ENCODE measurements at places on chromosomes 1 and 21. TPM values are rescaled to one million over a fixed set of nuclear protein-coding genes. Genes with fewer than 3 reads are reported as not detected.

The RRP1 gene
- total RNA-seq: 13.9 TPM

The KRTAP13-2 gene
- total RNA-seq: not detected

The NLRP3 gene
- total RNA-seq: 0.82 TPM

The ZZZ3 gene
- total RNA-seq: 134 TPM

The CACNA1S gene
- under 0.01 TPM for total RNA-seq

The DYNLT4 gene
- not detected for total RNA-seq

The ANKRD35 gene
- total RNA-seq: 0.82 TPM

The SPRR2D gene
- total RNA-seq: not detected

The AMY1C gene
- total RNA-seq: not detected

The DFFB gene
- 11.0 TPM for total RNA-seq

The STUM gene
- 26.1 TPM for total RNA-seq

The OLFM3 gene
- 28.9 TPM for total RNA-seq

Measured in frontal cortex (tissue), 4 donors.